Activated naive CD8-positive, alpha-beta T cell treated with anti-CD3 and anti-CD28 coated beads, Interleukin-2, amount 50 U/mL, for 16 hours (primary cell): ENCODE measurements at places on chromosomes 13 and 19.

DNA sequence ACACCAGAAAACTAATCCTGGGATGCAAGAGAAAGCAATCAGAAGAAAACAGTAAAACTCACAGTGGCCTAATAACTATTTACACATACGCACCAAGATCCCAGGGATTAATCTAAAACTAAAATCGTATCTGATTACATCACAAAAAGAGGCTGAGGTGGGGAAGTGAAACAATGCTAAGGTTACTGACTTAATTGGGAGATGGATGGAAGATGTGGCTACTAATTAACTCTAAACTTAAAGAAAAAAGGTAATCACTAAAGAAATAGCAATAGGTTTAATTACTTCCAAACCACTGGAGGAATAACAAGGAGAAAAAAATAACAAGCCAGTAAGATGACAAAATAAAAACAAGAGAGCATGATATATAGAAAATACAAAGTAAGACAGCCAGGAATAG is 50.4 kb downstream of the NUFIP1 start:
- no peak for DNase-seq

DNA sequence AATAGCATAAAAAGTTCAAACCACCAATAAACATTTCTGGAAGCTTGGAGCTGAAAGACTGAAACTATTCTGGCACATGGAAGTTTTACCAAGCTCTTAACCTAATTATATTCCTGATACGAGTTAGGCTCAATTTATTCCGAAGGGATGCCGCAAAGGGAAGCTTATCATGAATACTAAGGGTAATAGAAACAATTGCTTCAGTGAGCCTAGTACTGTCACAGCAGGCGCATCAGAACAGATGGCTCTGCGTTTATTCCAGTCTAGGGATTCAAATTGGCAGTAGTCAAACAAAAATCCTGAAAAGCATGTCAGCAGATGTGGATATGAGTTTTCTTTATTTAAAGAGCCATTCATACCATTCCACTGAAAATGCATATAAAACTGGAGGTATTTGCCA is 779.5 kb downstream of the GPC5 start:
- DNase-seq: no peak

- DNase-seq: no peak
Measured at GRCh38 chr19:48914181-48914580, 14.1 kb downstream of the NUCB1 start.

DNA sequence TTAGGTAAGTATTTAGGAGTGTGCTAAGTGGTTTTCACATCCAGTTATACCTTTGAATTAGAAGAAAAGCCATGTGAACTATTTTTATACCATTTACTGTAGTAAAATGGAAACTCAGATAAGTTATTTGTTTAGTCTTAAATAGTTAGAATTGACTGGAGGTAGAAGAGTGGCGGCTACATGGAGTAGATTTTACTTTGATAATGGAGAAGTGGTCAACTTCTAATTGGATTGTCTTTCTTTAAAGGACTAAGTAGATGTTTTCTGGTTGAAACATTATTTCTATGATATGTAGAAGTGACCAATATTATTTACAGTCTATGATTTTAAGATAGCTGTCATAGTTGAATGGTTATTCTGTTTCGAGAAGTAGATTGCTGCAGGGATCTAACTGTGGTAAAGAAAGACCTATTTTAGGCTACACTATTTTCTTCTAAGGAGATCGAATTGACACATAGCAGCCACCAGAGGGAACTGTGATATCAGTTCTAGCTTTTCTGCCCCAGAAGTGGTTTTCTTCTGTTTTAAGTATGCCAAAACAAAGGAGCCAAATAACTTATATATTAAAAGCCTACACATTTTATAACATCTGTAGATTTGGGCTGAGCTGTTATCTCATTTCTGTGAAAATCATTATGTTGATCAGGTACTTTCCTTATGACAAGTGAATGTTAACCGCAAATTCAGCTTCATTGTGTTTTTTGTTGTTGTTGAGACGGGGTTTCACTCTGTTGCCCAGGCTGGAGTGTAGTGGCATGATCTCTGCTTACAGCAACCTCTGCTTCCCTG is 26.1 kb downstream of the ZMYM2 start:
- DNase-seq: no peak

DNA sequence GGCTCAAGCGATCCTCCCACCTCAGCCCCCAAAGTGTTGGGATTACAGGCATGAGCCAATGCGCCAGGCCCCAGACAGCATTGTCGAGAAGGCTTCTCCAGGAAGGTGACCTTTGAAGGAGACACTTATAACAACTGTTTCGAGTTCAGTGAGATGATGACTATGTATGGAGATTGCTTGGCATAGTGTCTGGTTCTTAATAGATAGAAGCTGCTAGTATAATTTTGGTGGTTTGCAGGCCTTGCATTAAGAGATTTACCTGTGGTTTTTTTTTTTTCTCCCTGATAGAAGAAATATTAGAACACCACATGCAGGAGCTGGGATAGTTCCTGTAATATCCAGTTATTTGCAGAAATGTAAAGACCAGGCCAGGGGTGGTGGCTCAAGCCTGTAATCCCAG is 3.7 kb downstream of the MARCHF2 start:
- no peak for DNase-seq

- no peak for DNase-seq
Measured at GRCh38 chr13:100812982-100813584, 138.5 kb upstream of the TMTC4 start.

DNA sequence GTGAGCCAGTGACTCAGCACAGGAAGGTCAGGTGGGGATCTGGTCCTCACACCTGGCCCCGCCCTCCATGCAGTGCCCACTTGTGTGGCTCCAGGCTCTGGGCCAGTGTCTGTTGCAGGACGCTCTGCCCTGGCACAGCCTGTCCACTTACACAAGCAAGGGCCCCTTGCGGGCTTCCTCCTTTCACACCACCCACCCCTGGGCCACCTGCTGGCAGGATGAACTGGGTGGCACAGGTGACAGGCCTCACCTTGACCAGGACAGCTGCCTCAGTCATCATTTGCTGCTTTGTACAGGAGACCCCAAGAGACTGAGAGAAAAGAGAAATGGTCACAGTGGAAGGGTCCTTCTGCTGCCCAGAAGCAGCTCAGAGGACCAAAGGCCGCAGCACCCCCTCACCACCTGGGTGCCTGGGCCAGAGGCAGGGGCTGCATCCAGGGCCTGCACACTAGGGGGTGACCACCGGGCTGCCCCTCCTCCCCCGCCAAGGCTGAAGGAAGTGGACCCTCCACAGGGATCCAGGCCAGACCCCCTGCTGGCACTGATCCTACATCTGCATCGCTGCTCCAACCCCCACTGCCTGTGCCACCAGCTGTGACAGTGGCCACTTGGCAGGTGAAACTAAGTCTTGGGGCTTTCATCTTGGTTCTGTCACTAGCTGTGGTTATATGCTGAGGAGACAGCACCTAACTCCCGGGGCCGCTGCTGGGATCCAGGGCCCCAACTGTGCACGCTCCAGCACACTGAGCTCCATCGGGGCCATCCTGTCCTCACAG is 110.3 kb downstream of the TUBA3C start:
- no peak for DNase-seq

- no peak for DNase-seq
Measured at GRCh38 chr13:49840675-49841074, 48.2 kb upstream of the KPNA3 start.

DNA sequence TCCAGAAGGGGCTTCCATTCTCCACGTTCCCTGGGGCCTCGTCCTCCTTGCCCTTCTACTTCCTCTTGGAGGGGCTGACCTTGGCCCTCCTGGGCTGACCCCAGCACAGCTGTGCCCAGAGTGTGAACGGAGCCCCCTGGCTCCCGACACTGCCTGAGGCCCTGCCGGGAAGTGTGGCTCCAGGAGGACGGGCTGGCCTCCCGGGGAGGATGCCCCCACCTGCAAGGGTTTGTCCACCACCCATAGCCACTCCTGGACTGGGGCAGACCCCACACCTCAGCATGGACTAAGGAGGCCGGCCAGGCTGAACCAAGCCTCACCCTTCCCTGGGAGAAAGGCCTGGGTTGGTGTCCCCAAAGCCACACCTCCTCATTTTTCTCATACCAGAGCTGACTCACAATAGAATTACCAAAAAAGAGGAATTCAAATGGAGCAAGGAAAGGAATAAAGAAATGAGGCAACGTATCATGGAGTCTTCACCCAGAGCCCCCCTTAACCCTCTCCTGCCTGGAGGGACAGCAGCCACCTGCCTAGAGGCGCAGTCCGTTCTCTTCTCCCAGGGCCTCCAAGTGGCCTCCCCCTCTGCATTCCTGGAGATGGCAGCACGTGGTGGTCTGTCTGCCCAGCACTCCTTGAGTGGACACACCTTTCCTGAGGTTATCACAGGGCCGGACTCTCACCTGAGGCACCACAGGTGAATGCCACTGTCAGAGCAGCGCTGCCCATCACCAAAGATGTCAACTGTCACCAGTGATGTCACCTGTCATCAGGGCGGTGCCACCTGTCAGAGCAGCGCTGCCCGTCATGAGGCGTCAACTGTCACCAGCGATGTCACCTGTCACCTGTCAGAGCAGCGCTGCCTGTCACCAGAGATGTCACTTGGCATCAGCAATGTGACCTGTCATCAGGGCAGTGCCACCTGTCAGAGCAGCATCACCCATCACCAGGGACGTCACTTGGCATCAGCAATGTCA is 3.1 kb upstream of the C13orf46 start:
- no peak for DNase-seq

DNA sequence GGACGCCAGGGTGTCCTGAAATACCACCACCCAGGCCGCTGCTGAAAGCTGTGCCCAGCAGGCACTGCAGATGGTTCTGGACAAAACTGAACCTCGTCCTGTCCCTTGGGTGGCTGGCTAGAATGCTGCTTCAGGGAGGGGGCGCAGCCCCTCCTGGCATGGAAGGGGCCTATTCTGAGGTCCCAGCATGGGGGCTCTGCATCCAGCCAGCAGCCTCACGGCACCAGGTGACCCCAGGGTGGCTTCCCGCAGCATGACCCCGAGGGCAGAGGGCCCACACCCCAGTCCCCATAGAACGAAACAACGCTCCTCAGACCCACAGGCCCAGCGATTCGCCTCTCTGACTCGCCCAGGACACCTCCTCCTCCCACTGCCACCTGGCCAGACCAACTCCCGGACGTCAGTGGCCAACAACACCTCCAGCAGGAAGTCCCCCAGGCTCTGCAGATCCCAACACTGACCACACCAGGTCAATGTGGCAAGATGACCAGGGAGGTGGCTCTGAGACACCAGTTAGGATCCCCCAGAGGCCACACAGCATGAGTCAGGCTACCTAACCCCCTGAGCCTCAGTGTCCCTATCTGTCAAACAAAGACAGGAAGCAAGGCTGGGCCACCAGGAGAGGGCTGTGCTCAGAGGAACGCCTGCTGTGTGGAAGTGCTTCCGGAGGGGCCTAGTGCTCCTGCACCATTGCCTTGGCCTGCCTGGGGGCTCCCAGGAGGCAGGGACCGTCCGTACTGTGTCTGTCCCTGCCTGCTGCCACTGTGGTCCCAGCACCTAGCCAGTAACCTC is 6.1 kb downstream of the MKNK2 start:
- DNase-seq: no peak

DNA sequence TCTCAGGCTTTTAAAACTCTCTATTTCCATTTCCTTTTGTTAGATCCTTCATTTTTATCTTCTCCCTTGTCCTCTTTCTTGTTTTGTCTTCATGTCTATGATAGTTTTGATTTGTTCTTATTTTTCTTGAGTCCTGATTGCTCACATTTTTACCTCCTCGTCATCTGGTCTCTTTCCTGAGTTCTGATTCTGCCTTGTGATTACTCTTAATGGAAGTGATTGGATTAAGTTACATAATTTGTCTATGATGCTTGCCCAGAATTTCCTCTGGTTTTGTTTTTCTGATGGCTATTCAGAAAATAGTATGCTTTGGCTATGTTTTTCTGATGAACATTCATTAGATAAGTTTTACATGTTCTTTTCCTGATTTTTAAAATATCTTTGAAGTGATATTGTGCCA is 102.6 kb downstream of the DNAJC3 start:
- DNase-seq: no peak

- DNase-seq: no peak
Measured at GRCh38 chr13:20666948-20667347, 36.6 kb upstream of the IL17D start.

DNA sequence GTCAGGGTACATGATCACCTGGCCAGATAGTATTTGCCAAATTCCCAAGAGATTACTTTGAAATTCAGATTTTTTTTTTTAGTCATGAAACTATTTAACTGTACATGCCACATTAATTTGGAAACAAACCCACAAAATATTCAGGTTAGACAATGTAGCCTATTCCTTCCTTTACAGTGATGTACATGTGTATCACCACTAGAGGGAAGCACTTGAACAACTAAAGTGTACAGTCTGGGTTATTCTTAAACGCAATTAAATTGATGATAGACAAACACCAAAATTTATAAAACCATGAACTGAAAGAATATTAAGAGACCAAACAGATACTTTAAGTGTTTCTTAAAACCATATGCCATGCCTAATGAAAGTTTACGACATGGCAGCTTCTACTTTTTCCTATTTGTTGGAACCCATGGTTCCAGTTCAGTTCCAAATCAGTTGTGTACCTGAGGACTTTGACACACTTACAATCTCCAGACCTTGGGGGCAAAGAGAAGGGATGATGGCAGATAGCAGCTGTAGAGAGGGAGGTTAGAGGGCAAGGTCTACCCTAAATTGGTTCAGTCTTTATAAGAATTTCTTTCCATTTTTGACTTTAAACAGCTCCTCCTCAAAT is 52.8 kb downstream of the TNFSF13B start:
- DNase-seq: no peak

GRCh38 chr13:74891610-74892009 is 590.4 kb downstream of the TBC1D4 start:
- no peak for DNase-seq

GRCh38 chr13:101703081-101703480 is 250.6 kb downstream of the ITGBL1 start:
- DNase-seq: no peak

- no peak for DNase-seq
Measured at GRCh38 chr13:75489502-75490263, 7.7 kb upstream of the TBC1D4 start.

DNA sequence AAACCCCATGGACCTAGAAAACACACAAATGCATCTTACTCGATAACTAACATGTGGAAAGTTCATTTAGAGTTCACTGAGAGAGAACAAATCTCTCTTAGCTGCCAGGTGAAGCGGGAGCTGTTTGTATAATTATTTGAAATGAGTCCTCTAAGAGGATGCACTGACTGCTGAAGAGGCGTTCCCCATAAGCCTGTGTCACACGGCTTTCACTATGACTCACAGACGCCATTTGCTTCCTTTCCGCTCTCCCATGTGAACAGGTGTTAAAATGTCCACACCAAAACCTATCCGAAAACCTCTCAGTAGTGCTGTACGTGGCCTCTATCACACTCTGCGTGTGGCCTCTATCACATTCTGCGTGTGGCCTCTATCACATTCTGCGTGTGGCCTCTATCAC is 101.8 kb downstream of the SOX1 start:
- DNase-seq: no peak

GRCh38 chr13:27663947-27664346 is 42.3 kb downstream of the POLR1D start:
- DNase-seq: no peak

DNA sequence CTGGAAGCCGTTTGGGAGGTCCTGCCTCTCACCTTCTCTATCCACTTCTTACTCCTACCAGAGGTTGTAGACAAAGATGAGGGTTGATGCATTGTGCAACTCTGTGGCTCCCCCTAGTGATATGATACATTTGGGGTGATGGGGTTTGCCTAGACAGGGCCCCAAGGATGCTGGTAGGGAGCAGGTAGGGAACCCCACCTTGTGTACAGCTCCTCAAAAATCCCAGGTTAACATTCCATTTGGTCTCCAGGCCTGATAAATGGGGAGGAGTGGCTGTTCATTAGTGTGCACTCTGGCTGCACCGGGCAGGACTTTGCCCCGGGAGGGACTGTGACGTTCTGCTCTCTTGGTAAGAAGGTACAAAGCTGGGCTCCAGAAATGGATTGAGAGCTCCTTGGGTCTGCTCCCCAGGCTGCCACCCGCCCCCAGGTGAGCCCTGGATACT is 19.2 kb downstream of the SIGLEC8 start:
- DNase-seq: no peak
